Mononuclear cell (primary cell): ENCODE measurements at places on chromosomes 13 and 19. TPM values are rescaled to one million over a fixed set of nuclear protein-coding genes. Genes with fewer than 3 reads are reported as not detected.

RLN3 gene
- not detected for total RNA-seq

OVOL3 gene
- total RNA-seq = not detected

KLF5 gene
- 3.0 TPM for total RNA-seq

ONECUT3 gene
- not detected for total RNA-seq

REXO1 gene
- 66.2 TPM for total RNA-seq

IGFL3 gene
- not detected for total RNA-seq

ZNF91 gene
- total RNA-seq = 83.2 TPM

C19orf67 gene
- not detected for total RNA-seq

ZNF497 gene
- 0.31 TPM for total RNA-seq

PLPP2 gene
- under 0.01 TPM for total RNA-seq

GAPDHS gene
- not detected for total RNA-seq

SETDB2 gene
- 20.6 TPM for total RNA-seq

PRODH2 gene
- not detected for total RNA-seq

HAUS5 gene
- 6.0 TPM for total RNA-seq

DAND5 gene
- not detected for total RNA-seq

SERP2 gene
- total RNA-seq = 0.31 TPM

FDX2 gene
- 1.5 TPM for total RNA-seq

ARHGEF1 gene
- total RNA-seq = 200 TPM

FXYD3 gene
- total RNA-seq = not detected

ACP7 gene
- total RNA-seq = not detected

AMER2 gene
- 0.10 TPM for total RNA-seq

CYP4F2 gene
- total RNA-seq = not detected
